ENCODE measurements at places on chromosomes 3 and 15.

DNA sequence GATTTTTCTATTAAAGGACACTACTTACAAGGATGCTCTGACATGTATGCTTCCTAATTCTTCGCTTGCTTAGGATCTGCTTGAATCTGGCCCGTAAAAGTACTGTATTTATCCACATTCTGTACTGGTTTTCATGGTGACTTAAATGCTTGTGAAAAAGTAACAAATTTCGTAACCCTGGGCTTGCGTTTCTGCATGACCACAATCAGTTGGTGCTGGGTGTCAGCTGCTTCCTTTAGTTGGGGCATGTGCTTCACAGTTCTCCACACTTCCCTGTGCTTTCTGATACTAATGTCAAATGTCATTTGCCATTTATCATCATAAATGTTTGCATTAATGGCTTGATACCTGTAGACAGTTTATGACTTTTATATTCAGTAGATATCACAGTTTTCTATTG lies 218.4 kb upstream of the MLF1 start:
- no peak for DNase-seq

DNA sequence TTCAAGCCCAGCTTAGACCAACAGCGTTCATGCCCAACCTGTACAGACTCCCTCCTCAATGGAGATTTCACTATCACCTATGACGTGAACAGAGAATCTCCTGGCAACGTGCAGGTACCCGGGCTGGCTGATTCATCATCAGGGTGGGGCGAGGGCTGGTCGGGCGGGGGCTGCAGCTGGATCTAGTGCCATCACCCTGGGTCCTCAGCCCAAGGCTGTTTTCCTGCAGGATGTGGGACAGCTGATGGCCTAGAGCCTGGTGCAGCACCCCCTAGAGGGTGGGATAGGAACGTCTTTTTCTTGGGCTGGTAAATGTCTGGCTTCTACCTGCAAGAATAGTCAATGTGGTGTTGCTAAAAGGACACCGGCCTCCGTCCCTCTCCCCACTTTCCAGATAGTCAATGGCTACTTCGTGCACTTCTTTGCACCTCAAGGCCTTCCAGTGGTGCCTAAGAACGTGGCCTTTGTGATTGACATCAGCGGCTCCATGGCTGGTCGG lies 4.4 kb downstream of the ITIH3 start:
- no peak for DNase-seq

GRCh38 chr3:45021524-45022297 lies 4.4 kb upstream of the CLEC3B start:
- DNase-seq, result no peak

GRCh38 chr3:65245133-65246063 lies 557.6 kb upstream of the ADAMTS9 start:
- no peak for DNase-seq

GRCh38 chr3:164365242-164365641 lies 713.1 kb downstream of the SI start:
- DNase-seq, result no peak

GRCh38 chr3:22297436-22297835 lies 546.4 kb upstream of the ZNF385D start:
- no peak for DNase-seq

DNA sequence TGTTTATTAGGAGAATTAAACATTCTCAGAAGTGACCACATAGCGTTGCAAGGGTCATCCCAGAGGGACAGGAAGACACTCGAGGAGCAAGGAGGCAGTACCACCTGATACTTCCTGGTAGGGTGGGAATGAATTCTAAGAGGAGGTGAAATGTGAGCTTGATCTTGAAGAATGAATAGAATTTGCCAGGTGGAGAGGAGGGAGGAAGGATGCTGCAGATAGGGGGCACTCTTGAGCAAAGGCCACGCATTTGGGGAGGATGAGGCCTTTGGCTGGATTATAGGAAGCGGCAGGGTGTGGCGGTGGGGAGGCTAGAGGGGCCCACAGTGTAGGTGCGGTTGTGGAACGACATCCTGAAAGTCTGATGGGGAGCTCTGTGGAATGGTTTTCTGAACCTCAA lies 33.5 kb downstream of the CHCHD6 start:
- DNase-seq, result no peak

GRCh38 chr3:127741246-127741645 lies 68.5 kb downstream of the ABTB1 start:
- no peak for DNase-seq

DNA sequence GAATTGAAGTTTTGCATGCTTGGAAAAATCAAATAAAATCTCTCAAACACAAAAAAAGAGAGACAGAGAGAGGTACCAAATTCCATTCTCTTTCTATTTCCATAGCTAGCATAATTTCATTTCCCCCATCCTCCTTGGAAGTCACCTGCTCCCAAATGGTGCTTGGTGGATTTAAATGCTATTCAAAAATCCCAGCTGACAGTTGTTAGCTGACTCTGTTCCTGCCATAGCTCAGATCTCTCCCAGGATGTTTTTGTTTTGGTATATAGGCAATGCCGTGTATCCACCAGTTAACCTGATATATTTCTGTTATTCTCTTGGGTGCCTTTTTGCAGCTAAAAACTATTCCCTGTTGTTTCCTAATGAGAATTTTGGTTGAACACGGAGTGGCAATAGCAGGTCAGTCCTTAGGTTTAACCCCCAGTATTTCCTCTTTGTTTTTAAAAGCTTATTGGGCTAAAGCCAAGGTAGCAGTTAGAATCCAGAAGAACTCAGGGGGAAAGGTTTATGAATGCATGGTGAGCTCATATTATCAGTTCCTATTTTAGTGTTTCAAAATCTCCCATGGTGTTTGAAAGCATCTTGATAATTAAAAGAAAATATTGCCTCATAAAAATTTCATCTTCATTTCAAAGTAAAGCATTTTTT lies 240.0 kb upstream of the GBE1 start:
- DNase-seq, result no peak

GRCh38 chr15:58288592-58288991 lies 143.2 kb upstream of the LIPC start:
- DNase-seq, result no peak

- no peak for DNase-seq
Observed at GRCh38 chr3:98730338-98730737, 32.8 kb upstream of the ST3GAL6 start.

- no peak for DNase-seq
Observed at GRCh38 chr3:190083635-190084034, 37.1 kb downstream of the P3H2 start.

DNA sequence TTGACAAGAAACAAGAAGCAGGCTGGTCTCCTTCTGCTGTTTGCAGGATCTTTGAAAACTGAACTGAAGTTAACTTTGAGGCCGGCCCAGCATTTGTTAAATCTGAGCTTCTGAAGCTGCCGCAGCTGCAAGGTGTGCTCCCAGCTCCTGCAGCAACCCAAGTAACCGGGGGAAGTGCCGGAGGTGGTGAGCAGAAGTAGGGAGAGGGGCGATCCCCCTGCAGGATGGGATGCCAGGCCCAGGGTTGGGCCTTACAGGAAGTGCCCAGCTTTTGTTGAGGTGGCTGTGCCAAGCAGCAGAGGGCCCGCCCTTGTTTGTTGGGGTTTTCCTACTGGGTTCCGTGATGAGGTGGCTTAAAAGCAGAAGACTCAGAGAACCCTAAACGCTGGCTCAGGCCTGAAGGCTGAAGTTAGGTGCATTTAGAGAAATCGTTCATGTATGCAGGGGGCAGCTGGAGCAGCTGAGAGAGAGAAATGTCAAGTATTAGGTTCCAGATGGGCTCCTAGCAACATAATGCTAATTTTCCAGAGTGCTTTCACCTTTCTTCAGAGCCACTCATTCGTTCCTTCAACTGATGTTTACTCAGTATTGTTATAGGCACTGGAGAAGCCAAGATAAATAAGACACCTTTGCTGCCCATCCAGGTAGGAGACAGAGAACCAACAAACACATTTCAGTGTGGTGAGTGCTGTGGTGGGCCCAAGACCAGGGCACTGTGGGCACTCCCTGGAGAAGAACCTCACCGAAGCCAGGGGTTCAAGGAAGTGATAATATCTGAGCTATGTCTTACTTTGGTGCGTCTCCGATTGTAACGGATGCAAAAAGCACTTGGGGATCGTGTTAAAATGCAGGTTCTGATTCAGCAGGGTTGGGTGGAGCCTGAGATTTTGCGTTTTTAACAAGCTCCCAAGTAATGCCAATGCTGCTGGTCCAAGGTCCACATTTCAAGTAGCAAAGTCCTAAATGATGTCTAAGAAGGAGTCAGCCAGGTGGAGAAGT lies 42.2 kb upstream of the PLCL2 start:
- no peak for DNase-seq

- no peak for DNase-seq
Observed at GRCh38 chr15:66901336-66902100, 163.9 kb upstream of the SMAD3 start.

DNA sequence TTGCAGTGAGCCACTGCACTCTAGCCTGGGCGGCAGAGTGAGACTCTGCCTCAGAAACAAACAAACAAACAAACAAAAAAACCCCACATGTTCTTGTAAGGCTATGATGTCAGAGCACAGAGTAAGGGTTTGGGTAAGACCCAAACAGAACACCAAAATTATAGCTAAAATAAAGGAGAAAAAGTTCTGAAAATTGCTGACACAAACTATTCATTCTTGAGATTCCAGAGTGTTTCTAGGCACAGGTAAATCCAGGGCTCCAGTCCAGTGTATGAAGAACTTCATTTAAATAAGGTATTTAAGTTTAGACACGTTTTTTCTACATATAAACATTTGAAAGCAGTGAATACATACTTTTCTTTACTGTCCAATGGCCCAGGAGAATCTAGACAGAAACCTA lies 3.9 kb downstream of the CDC25A start:
- DNase-seq, result no peak

DNA sequence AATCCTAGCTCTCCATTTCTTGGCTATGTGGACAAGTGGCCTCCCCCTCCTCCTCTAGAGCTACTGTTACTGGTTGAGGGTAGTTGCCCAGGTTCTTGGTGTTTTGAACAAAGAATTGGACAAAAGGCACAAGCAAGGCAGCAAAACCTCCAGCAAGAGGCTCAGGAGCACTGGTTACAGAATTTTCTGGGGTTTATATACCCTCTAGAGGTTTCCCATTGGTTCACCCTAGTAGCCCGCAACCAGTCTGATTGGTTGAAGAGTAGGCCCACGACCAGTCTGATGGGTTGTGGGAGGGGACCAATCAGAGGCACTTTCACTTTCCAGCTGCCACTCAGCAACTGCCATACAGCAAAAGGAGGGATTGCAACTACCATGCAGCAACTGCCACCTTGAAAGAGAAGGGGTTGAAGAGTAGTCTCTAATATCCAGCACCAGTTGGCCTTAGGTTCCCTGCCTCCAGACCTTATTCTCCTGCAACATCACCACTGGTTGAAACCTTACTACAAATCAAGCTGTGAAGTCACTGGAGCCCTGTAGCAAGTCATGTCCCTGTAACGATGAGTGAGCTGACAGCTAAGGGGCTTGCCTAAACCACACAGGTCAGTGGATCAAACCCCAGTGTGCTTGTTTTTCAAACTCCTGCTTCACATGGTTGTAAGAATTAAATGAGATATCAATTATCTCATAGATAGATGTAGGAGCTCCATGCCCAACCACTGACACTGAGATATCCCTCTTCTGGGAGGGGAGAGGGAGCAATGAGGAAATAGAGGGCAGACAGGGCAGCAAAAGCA lies 2.9 kb upstream of the C15orf39 start:
- no peak for DNase-seq

Measured in stimulated activated CD8-positive, alpha-beta memory T cell treated with anti-CD3 and anti-CD28 coated beads, Interleukin-15, amount 100 ng/mL, for 4 hours (primary cell).